Foreskin fibroblast (primary cell): ENCODE measurements at places on chromosomes 13 and 19.
A peak's percentile ranks its signal among the peaks of the same experiment; 100 is the strongest.

DNA sequence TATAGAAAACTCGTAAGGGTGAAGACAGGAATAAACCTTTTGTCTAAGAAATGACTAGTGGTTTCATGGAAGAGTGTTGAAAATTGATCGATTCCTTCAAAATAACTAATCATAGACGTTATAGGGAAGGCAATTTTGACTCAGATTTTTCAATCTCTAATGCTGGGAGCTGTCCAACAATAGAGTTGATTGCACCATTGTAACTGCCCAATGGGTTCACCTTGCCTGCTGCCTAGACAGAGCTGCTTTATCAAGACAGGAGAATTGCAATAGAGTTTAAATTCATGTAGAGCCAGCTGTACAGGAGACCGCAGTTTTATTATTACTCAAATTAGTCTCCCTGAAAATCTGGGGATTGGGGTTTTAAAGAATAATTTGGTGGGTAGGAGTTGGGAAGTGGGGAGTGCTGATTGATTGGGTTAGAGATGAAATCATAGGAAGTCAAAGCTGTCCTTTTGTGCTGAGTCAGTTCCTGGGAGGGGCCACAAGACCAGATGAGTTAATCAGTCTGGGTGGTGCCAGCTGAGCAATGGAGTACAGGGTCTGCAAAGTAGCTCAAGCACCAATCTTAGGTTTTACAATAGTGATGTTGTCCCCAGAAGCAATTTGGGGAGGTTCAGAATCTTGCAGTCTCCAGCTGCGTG, 16.8 kb upstream of the ADGRE2 start:
- no peak for DNase-seq

DNA sequence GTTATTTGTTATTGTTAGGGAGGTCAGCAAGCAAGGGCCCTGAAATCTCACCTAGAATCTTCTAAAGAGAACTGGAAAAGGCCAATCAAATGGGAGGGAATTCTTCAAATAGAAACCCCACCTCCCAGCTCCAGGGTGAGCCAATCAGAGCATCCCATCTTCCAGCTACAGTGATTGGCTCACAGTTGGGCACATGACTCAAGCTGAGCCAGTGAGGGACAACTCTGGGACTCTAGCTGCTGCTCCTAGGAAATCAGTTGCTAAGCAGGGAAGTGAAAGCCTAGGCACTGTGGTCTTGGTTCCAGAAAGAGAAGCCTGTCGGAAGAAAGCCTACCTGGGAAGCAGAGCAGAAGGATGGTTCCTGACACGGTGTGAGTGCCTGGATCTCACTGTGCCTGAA, 13.4 kb downstream of the TM6SF2 start:
- peak; percentile 24 for DNase-seq

DNA sequence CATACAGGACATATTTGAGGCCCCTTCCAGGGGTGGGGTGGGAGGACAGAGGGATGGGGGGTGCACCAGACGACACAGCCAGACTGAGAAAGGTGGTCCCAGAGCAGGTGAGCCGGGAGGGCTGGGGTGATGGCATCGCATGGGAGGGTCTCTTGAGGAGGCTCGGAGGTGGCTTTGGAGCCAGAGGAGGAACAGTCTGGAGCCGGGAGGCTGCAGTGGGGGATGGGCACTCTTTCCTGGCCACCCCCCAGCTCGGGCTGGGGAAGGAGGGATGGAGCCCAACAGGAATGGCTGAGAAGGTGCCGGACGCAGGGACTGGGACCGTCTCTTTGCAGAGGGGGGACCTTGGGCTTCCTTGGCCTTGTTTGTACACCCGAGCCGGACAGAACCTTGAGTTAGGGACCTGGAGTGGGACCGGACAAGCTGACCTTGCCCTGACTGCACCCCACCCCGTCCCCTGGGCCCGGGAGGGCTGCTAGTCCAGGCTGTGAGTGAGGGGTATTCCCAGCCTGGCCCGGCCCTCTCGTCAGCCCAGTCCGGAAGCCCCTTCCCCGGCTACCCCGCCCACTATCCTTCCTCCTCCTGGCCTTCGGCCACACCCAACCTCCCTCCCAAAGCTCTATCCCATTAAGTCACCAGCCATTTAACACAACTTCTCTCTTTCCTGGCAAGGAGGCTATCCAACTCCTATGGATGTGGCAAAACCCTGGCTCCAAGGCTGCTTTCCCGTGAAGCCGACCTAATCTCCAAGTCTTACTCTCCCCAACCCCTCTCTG, 816 bp upstream of the TBXA2R start:
- no peak for DNase-seq

GRCh38 chr19:39350156-39350555, 7.9 kb downstream of the SAMD4B start:
- no peak for DNase-seq

DNA sequence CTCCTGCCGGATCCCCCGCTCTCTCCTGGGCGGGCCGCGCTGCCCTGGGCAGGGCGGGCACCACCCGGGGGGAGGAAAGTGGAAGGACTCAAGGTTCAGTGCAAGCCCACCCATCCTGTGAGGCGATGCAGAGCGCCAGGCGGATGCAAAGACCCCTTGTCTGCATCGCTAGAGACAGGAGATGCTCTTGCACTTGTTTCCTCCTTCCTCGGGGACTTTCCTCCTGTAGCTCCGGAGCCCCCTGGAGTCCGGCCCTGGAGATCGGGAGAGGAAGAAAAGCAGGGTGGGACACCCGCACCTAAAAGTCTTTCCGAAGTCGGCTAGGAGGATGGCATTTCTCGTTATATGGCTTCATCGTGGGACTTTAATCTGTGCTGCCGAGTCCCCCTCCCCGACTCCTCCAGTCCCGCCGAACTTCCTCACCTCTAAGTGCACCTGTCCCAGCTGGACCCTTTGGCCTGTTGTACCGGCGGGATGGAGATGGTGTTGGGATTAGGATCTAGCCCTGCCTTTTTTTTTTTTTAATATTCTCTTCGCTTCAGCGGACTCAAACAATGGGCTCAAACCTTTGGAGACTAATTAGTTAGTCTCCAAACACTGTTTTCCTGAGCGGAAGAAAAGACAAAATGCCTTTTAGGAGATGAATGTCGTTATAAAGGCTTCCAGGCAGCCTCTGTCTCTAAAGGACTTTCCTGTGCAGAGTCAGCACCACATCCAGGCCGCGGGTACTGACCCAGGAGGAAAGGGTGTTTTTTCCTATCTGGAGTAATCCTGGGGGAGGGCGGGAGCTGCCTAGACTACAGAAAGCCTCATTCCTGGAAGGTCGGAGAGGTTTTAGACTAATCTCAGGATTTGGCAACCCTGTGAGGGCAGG, 725 bp downstream of the FAM124A start:
- peak; percentile 33 for DNase-seq

DNA sequence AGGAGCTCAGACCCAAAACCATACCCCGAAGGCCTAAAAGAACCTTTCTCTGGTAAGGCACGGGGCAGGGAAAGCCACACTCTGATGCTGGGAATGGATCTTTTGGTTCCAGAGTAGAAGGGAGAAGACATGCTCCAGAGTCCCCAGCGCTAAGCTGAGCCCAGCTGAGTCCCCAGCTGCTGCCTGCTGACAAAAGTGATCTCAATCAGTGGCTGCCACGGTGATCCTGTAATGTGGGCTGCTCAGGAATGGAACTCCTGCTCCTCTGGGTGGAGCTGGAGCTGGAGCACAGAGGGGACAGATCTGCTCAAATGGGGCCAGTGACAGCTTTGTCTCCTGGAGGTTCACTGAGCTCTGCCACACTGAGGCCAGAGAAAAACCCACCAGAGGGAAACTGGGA, 70.5 kb downstream of the MLLT1 start:
- DNase-seq = no peak

DNA sequence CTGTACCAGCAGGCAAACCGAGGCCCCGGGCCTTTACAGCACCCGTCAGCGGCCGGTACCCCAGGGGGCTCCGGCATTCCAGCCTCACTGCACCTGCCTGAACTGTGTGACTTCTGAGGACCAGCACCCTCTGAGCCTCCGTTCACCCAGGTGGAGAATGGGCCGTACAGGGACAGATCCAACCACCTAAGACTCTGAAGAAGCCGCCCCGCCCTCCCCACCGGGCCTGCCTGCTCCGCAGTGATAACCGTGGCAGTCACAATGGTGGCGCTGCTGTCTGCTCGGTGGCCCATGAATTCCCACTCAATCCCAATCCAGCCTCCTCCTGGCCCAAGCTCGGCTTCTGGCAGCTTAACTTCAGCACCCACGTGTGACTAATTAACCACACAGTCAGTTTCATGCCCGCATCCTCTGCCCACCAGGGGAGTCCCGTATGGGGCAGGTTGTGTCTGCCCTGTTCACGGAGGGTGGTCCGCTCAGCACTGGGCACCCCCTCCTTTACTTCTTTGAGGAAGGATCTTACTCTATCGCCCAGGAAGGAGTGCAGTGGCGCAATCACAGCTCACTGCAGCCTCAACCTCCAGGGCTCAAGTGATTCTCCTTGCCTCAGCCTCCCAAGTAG, 3.4 kb downstream of the TCF3 start:
- DNase-seq = no peak

- no peak for DNase-seq
These were observed 99.7 kb downstream of the GPC6 start for GRCh38 chr13:93326234-93326811.

DNA sequence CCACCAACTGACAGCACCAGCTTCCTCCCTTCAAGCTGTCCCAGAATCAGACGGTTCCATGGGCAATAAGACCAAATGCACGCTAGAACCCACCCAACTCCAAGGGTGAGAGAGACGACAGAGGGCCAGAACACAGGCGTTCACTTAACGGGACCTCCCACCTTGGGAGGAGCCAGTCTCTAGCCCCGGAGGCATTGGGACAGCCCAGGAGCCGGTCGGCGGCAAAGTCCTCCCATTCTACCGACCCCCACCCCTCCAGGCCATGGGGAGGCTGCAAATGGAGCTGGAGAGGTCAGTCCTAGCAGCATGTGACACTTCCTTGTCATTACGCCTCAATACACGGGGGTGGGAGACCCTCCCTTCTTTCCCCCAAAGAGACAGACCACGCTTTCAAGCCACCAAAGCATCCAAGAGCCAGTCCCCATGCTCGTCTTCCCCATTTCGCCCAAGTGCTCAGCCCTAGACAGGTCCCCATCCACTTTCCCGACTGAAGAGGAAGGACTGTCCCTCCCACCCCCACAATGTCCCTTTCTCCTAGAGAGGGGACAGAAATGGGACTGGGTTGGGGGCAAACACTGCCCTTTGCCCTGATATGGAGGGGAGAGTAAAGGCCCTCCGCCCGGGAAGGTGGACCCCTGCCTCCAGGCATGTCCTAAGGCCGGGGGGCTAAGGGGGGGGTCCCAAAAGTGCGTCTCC, 964 bp downstream of the KHSRP start:
- peak; percentile 80 for DNase-seq

GRCh38 chr19:43438291-43439031, 23.8 kb downstream of the TEX101 start:
- peak; percentile 86 for DNase-seq

DNA sequence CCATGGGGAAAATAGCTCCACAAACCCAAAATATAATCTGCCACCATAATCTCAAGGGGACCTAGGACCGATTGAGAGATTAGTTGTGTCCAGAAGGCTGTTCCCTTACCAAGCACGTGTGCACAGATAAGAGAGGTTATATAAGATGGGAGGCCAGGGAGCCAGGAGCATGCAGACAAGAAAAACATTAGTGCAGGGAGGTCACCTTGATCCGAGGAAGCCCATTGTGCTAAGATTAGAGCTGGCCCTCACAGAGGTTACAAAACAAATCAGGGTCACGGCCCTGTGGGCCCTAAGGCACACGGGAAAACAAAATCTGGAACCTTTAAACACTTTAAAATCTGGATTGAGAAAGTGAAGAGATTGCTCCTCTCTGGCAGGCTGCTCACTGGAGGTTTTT, 37.7 kb downstream of the RGCC start:
- no peak for DNase-seq

DNA sequence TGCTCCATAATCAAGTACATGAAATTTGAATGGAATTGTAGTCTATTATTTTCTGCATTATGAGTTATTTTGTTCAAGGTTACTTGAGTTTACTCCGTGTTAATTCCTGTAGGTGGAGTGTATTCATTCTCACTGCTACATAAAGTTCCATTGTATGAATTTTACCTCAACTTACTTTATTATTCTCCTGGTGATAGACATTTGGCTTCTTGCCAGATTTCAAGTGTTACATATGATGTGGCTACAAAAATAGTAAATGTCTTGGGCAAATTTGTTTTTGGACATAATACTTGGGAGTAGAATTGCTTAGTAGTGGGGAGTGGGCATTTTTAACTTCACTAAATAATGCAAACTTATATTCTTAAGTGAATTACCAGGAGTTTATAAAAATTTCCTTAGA, 328.9 kb downstream of the SHISA2 start:
- DNase-seq = no peak

DNA sequence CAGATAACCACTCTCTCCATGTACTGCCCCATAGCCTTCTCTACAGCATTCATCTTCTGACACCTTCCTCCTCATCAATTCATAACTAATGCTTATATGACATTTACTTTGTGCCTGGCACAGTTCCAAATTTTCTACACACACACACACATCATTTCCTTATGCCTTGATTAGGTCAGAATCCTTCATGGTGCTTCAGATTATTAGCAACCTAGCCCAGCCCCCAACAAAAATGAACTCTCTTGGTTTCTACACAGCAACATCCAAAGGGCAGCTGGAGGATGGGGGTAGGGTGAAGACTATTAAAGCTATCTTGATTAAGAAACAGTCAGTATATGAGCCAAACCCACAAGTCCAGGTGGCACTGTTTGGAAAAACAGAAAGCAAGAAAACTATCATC, 3.7 kb downstream of the RUBCNL start:
- DNase-seq = no peak

- no peak for DNase-seq
These were observed at the start of gene PCDH17 for GRCh38 chr13:57631596-57632275. PCDH17 (plus strand) TSS chr13:57631744; CDS start chr13:57632547, 803 bp downstream.

DNA sequence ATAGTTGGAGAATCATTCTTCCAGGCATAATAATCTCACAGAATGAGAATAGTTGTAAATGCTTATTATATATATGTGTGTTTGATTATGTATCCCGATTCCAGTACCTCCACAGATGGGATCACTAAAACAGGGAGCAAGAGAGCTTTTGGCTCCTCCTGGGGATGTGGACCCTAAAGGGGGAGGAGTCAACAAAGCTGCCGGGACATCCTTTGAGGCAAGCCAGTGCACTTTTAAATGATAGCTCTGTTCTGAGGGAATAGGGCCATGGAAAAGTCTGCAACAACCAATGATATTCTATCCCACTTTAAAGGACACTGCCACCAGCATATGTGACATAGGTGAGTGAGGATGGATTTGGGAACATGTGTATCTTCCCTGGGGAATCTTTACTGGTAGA, 40.8 kb downstream of the SLITRK5 start:
- no peak for DNase-seq

DNA sequence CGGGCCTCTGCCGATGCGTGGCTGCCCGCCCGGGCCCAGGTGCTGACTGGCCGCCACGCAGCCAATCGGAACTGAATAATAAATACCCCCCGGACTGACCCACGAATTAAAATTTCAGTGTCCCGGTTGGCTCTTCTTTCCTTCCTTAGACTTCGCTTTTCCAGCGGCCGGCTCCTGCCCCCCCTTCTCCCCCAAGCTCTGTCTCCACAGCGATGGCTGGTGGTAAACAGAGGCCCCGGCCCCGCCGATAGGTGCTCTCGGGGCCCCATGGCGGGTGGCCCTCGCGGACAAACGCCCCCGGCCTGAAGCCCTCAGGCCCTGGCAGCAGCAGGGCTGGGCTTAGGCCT, 2.6 kb downstream of the ZBTB7A start:
- no peak for DNase-seq
